ENCODE measurements at places on chromosomes 5 and 9. TPM values are rescaled to one million over a fixed set of nuclear protein-coding genes. Genes with fewer than 3 reads are reported as not detected.
A peak's percentile ranks its signal among the peaks of the same experiment; 100 is the strongest.

GRCh38 chr5:17709011-17709710 lies 74.9 kb downstream of the TAF11L14 start:
- DNase-seq = no peak

DNA sequence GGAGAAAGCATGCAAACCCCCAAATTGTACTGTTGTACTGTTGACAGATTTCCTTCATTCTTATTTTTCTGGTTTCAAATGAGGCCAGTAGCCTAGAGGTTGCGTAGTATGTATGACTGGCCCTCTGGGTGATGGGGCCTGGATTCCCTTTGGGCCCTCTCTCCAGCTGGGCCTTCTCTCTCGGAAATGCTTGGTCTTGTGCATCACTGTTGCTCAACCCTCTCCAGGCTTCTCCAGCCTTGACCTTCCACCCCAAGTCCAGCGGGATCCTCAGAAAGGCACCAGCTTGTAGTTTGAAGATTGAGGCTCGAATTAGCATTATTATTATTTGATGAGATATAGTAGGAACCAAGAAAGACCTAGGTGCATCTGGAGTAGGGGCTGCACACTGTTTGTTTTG lies 87.0 kb downstream of the ANGPTL2 start:
- DNase-seq = no peak

GRCh38 chr5:96721351-96721977 lies 59.3 kb downstream of the CAST start:
- DNase-seq = peak; percentile 78

DNA sequence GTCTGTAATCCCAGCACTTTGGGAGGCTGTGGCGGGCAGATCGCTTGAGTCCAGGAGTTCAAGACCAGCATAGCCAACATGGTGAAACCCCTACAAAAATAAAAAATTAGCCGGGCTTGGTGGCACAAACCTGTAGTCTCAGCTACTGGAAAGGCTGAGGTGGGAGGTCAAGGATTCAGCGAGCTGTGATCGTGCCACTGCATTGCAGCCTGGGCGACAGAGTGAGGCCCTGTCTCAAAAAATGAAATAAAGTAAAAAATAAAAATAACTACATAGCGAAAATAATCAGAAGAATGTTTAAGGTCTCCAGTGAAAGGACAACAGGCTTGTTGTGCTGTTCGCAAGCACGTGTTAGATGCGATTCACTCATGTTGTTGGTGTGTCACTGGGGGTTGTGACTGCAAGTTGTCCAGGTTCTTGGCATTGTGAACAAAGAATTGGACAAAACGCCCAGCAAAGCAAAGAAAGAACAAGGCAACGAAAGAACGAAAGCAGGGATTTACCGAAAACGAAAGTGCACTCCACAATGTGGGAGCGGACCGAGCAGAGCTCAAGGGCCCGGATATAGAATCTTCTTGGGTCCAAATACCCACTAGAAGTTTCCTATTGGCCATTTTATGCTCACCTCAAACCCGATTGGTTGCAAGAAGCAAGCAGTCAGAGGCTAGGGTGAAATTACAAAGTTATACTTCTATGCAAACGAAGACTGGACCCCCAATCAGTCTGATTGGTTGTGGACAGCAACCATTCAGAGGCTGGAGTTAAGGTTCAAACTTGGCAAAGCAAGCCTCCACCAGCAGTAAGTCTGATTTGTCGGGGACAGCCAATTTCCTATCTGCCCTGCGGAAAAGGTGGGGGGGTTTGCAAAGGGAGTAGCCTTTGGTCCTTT lies 844 bp upstream of the MCCC2 start:
- no peak for DNase-seq

YIPF5 gene
- total RNA-seq = 78.7 TPM

GRCh38 chr5:155004138-155004744 lies 9.3 kb upstream of the KIF4B start:
- peak; percentile 28 for DNase-seq

DNA sequence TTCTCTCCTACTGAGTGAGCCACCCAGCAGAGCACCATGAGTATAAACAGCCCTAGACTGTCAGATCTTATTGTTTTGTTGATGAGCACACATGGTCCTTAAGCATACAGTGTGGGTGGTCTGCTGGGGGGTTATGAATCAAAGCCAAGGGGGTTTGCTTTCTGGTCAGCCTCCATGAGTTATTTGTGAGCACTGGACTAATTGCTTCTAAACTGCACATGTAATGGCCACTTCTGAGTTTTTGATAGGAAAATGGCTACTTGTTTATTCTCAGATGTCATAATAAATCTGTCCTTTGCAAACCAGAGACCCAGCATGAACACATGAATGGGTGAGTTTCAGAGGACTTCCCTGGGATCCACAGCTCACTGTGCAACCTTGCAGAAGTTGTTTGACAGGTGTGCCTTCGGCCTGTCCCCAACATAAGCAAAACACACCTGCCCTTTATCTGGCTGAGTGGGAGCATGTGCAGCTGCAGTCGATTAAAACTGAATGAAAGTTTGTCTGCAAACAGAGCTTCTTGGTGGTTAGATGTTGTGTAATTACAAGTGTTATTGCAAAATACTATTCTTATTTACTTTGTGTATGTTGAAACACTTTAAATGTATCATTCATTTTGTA lies 35.9 kb downstream of the MAMDC2 start:
- no peak for DNase-seq

DNA sequence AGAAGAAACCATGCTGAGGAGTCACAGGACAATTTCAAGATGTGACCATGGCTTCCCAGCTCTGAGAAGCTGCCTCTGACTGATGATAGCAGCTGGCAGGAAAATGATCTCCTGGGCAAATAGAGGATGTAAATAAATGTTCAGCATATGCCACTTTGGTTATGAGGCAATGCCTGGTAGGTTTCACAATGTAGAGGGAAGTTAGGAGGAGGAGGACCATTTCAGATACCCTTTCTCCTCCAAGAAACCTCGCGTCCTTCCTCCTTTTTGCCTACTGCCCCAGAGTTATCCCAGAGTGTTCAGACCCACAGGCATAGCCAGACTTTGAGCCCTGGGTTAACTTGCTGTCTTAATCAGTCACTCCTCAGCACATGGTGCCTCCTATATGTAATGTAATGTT lies 541.6 kb upstream of the DAP start:
- DNase-seq = no peak

DNA sequence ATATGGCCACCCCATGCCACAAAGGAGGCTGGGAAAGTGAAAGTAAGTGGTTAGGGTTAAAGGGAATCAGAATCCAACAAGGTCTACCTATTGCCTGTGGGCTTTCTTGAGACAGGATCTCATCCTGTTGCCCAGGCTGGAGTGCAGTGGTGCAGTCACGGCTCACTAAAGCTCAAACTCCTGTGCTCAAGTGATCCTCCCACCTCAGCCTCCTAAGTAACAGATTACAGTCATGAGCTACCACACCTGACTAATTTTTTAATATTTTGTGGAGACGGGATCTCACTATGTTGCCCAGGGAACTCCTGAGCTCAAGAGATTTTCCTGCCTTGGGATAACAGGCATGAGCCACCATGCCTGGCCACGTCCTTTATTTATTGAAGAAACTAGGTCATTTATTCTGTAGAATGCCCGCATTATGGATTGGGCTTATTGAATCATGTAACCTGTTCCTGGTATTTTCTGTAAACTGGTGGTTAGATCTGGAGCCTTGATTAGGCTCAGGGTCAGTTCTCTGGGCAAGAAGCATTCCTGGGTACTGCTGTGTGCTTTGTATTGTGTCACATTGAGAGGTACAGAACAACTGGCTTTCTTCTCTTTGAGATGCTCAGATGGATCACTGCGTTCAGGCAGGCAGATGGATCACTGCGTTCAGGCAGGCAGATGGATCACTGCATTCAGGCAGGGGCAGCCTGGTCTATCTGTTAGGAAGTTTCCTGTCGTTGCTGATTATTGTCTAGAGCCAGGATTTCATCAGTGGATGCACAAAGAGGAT lies 41.6 kb downstream of the ERGIC1 start:
- no peak for DNase-seq

DNA sequence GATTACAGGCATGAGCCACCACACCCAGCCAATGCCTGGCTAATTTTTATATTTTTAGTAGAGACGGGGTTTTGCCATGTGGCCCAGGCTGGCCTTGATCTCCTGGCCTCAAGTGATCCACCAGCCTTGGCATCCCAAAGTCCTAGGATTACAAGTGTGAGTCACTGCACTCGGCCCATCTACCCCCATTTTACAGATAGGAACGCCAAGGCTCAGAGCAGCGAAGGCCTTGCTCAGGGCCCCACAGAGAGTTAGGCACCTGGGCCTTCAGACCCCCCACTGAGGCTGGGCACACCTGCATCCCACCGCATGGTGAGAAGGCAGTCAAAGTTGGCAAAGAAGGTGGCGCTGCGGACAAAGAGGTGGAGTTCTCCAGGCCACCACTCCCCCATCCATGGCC lies 143.1 kb downstream of the GAPVD1 start:
- no peak for DNase-seq

ADRA1B gene
- total RNA-seq = 9.2 TPM

DNA sequence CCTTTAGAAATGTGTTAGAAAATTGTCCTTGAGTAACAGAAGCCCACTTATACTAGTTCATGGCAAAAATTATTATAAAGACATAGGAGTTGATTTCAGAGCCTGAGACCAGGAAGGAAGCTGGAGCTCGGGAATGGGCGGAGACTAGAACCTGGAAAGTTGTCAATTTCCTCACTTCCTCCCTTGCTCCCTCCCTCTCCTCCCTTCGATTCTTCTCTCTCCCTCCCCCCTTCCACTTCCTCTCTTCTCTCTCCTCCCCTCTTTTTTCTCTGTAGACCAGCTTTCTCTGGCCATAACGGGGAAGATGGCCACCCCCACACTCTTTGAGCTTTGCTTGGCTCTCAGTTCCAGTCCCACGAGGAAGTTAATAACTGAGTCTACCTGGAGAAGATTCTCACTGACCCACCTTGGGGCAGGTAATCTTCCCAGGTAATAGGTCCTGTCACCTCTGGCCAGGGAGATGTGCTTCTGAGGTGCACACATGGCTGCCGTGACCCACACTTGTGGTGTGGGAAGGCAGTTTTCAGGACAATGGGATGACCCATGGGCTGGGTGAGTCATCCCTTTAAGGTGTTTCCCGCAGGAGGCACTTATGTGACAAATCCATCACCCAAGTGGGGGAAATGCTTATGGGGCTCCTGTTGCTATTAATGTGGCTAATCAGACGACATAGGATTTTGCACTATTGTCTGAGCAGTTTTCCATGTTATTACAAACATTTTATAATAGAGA lies 78.7 kb downstream of the HSPA4 start:
- no peak for DNase-seq

DNA sequence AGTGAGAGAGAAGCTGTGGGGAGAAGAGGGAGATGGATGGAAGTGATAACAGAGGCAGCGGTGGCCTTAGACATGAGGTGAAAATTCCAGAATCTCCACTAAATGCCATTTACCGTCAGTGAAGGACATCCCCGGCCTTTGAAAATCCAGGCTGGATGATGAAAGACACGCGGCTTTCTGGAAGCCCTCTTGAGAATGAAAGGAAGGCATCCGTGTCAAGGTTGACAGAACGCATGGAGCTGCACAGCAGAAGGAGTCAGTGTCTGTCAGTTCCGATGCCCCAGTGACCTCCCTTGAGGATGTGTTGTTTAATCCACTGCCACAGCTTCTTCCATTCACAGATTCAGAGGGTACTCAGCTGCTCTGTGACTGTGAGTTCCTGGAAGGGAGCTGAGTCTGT lies 114.9 kb downstream of the ICE1 start:
- DNase-seq = no peak

PCDHB8 gene
- total RNA-seq = 10.4 TPM

DNA sequence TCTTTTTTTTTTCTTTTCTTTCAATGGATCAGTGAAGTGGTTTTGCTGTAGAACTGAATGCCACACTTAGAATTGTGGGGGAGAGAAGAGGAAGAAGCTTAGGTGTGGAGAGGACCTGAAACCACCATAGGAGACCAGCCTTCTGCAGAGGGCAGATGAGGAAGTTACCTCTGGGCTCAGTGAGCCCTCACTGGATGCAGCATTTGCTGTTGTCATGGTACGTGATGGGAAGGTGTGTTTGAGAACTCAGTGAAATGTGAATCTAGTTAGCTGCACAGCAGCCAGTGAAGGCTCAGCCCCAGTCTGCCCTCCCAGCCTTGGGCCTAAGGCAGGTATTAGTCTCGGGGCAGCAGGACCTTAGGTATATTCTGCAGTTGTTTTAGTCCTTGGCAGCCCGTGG lies 17.5 kb downstream of the CYFIP2 start:
- DNase-seq = no peak

DNA sequence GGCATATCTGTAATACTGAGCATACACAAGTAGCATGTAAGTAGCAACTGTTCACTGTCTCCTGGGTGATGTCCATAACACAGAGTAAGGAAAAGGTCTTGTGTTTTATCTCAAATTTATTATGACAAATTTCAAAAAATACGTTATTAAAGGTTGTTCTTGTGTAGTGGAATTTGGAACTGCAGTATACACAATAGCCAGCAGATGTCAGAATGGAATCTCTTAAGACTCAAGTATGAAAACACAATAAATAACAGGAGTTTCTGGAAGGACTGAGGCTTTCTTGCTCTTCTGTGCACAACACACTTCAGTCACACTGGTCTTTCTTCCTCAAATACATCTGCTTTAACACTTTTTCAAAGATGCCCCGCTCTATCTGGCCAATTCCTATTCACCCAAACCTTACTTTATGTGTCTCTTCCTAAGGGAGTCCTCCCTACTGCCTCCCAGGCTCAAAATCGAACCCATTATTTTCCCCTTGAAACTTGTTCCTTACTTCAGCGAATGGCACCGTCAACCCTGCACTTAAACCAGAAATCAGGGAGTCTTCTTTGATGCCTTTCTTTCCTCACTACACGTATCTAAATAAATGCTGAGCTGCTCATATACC lies 6.5 kb upstream of the FBXO10 start:
- DNase-seq = peak; percentile 74

ATP6V0E1 gene
- total RNA-seq = 157 TPM

ENG gene
- 10.5 TPM for total RNA-seq

DNA sequence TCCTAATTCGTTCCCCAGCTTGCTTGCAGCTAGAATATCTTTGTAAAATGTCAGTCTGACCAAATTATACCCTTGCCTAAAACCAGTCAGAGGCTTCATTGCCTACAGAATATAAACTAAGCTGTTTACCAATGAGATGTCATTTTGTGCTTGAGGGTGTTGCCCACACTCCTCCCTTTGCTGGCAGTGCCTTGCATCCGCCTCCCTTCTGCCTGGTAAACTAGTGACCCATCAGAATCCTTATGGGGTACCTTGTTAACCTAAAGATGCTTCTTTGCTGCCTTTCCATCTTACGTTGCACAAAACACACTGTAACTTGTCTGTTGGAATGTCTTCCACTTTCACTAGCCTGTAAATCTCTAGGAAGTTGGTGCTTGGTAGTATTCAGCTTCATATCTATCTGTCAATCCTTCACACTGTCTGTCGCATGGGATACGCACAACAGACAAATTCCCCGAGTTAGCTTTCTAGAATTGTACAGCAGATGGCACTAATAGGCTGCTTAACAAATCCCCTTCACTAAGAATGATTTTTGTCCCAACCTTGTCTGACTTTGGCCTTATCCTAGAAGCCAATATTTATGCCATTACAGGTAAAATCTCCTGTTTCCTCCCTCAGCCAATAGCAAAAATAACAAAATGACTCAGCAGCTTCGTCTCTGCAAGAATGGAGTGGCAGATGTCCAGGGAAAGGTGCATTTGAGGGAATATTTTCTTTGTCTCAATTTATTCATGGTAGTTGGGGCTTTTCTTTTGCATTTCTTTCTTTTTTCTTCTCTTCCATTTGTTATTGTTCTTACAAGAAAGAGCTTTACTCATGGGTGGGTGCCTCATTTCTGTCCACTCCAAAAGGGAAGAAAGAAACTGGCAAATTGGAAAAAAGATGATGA lies 3.0 kb downstream of the NUDT2 start:
- peak; percentile 58 for DNase-seq

FBXO10 gene
- total RNA-seq = 106 TPM

- peak; percentile 69 for DNase-seq
Observed at GRCh38 chr5:122500245-122501088, 188.4 kb downstream of the SNCAIP start.

NIPBL gene
- 19.4 TPM for total RNA-seq

KLF9 gene
- 30.6 TPM for total RNA-seq

ABO gene
- total RNA-seq = not detected

ZNF879 gene
- total RNA-seq = 4.8 TPM

Data from myocyte (in vitro differentiated cells).